Hematopoietic multipotent progenitor cell (in vitro differentiated cells): ENCODE measurements at places on chromosomes 5 and 9. TPM values are rescaled to one million over a fixed set of nuclear protein-coding genes. Genes with fewer than 3 reads are reported as not detected.

The GALNT12 gene
- 6.5 TPM for total RNA-seq

The PCDHB11 gene
- 0.27 TPM for total RNA-seq

The ARHGEF37 gene
- 0.27 TPM for total RNA-seq

The APC gene
- total RNA-seq, result 37.2 TPM

The SPINK5 gene
- total RNA-seq, result not detected

GRCh38 chr9:90073186-90073945 is 468.6 kb downstream of the GADD45G start:
- DNase-seq, result no peak

- no peak for DNase-seq
These were observed 5.1 kb upstream of the CCDC192 start for GRCh38 chr5:127697894-127698600.

- no peak for DNase-seq
These were observed 59.5 kb upstream of the GNE start for GRCh38 chr9:36317766-36318165.

GRCh38 chr5:175693741-175694140 is 35.9 kb downstream of the HRH2 start:
- no peak for DNase-seq

- no peak for DNase-seq
These were observed 47.9 kb downstream of the RAI14 start for GRCh38 chr5:34703767-34704713.

- DNase-seq, result no peak
These were observed 494 bp downstream of the ASTN2 start for GRCh38 chr9:117414220-117414905.

DNA sequence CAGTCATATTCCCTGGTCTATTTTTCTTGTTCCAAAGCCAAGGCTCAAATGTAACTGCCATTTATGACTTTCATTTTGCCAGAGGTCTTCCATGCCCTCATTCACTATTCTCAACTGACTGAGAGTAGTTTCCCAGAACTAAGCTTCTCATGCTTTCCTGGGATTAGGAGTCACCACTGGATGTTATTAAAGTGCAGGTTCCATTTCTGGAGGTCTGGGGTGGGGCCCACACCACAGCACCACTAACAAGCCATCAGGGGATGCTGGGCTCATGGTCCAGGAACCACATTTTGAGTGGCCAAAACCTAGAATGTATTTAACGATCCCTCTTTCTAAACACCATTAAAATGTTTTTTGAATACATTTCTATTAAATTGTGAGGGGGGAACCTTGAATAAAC is 677.6 kb downstream of the SEMA5A start:
- no peak for DNase-seq

- no peak for DNase-seq
These were observed 3.7 kb downstream of the GALNT12 start for GRCh38 chr9:98811051-98811650.

DNA sequence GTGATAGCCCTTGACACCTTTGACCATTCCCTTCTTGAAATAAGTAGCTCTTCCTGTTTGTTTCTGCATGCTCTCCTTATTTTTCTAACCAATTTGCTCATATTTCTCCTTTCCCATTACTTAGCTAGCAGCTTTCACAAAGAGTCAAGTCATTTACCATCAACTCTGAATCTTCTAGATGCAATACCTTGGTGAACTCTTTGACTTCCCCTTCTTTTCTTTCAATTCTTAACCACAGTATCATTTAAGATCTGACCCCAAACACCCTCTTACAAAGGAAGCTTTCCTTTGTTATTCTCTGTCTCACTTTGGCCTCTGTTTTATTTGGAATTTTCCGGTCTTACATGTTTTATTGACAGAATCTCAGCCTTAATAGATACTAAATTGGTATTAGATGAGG is 14.0 kb downstream of the NFX1 start:
- no peak for DNase-seq

- DNase-seq, result no peak
These were observed 44.2 kb downstream of the FGF1 start for GRCh38 chr5:142641711-142642110.

- DNase-seq, result no peak
These were observed 86.7 kb downstream of the CAMSAP1 start for GRCh38 chr9:135820661-135821060.

DNA sequence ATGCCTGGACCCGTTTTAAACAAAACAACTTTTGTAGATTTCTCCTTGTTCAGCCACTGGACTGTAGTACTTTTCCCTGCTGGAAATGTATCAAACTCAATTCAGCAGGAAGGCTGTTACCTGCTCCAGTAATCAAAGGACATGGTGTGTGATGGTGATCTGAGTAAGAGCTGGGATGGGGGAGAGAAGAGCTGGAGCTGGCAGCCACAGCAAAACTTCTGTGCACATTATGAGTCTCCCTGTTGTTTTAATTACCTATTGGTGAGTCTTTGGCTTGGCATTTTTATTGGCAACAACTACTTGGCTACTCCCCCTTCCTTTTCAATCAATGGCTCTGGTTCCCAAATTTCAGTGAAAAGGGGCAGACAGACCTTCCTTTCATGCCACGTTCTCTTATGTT is 9.7 kb downstream of the NREP start:
- DNase-seq, result no peak

DNA sequence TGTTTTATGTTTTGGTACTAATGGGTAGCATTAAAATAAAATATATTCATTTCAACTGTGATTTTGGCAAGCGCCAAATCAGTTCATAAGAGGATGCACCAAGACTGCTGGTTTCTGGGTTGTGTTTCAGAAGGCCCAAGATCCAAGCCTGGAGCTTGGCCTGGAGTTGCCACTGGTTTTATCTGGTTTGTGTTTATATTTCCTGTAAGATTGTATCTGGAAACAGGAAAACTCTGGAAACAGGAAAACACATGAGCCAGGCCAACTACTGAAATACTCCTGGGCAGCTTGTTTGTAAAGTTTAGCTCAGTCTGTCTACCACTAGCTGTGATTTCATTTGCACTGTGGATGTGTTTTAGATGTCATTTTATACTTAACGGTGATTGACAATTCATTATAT is 5.5 kb downstream of the FSTL4 start:
- no peak for DNase-seq
